Suppressor macrophage treated with lipopolysaccharide for 1 hour (primary cell): ENCODE measurements at places on chromosomes 12 and 14.

DNA sequence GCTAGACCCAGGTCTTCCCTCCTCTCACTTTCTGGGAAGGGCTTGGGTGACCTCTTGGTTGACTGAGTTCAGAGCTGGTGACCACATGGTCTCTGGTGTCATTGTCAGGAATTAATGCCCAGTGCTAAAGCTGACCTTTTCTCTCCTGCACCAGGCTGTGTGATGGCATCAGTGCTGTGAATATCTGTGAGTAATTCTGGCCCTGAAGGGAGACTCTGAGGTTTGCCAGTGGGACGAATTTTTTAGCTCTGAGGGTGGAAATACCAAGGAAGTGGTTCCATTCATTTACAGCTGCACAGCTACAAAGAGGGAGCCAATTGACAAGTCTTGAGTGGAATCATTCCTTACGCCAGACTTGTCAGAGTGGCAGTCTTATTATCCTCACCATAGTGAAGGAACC is 6.2 kb upstream of the KRT86 start:
- DNase-seq, result no peak

DNA sequence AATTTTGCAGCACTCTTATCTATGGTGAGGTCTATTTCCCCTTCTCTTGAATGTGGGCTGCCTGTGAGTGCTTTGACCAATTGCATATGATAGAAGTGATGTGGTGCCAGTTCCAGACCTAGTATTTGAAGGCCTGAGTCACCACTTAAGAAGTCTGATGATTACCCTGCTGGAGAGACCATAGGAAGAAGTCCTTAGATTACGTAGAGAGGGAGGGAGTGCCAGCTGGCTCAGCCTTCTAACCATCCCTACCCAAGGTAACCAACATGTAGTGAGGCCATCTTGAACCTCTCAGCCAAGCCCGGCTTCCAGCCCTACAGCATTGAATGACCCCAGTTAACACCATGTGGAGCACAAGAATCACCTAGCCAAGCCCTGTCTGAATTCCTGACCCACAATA is 166.9 kb downstream of the NELL2 start:
- DNase-seq, result no peak

DNA sequence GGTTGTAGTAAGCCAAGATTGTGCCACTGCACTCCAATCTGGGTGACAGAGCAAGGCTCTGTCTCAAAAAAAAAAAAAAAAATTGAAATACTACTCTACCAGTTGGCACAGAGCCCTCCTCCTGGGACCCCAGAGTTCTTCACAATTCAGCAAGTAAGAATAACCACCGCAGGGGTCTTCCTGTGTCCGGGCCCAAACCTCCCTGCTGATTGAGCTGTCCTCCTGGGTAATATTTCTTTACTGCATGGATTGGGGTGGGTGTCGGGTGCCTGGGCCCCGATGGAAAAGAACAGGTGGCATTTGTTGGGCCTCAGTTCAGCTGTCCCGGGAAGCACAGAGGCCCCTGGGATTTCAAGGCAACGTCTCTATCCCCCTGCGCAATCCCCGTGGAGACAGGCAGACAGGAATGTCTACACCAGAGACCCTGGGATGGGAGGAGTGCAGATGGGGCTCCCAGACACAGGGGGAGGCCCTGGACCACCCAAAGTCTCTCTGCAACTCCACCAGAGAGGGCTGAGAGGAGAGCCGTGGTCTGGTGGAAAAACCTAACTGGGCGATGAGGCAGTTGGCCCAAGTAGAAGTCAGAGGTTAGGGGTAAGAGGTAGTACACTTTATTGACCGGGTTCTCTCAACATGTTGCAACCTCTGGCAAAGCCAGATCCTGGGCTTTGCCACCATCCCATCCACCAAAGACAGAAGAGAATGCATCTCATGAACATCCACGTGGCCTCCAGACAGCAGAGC is 32.7 kb upstream of the VPS37B start:
- no peak for DNase-seq

- no peak for DNase-seq
These were observed 214.8 kb downstream of the TTC6 start for GRCh38 chr14:37810094-37810801.

DNA sequence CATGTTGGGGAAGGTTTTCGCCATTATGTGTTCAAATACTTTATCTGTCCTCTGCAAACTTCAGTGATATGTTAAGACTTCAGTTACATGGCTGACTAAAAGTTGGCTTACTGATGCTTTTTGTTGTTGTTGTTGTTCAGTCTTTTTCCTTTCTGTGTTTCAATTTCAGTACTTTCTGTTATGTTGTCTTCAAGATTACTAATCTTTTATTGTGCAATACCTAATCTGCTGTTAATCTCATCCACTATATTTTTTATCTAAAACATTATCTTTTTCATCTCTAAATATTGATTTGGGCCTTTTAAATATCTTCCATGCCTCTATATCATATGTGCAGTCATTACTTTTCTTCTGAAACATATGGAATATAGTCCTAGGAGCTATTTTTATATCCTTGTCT is 7.0 kb downstream of the CGRRF1 start:
- DNase-seq, result no peak

DNA sequence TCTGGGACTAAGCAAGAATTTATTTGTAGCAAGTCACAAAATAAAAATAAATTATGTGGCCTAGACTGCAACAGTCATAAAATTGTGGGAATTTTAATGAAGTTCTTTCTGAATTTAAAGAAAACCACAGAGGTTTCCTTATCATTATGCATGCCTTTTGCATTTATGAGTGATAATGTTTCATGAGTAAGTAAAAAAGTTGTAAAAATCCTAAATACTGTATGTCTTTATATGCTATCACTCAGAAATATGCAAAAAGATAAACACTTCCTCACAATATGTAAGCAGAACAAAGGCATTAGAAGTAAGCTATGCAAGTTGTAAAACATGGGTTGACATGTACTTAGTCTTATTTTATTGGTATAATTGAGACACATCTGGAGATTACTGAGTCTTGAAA is 239.4 kb upstream of the PDE3A start:
- DNase-seq, result no peak

DNA sequence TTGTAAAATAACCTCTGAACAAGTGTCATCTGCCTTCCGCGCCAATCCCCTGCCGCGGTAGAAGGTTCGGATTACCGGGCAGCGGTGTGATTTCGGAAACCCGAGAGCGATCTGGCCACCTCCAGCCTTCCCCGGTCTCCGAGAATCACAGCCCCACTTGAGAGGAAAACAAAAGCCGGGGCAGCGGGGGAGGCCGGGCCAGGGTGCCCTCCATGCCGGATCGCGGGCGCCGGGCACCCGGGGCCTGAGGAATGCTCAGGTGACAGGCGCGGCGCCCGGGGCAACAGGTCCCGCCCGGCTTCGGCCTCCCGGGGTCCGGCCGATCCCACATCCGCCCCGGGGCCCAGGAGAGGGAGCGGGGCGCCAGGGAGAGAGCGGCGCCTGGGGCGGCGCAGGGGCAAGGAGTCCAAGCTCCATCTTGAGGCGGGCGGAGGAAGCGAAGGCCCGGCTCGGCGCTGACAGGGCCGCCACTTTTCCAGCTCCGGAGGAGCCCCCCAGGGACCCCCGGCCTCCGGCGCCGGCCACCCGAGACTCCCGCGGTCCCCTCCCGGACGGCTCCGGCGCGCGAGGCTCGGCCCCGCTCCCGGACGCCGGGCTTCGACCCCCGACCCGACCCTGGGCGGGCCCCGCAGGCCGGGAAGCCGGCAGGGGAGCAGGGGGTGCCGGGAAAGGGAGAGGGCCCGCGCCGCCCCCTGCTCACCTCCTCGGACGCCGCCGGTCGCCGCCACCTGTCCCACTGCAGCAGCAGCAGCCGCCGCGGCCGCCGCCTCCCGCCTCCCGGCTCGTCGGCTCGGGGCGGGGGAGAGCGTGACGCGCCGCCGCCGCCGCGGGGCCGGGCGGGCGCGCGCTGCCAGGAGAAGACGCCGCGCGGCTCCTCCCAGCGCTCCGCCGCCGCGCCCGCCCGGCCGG is at the start of gene CLIP1:
CLIP1 (minus strand) TSS at position 849 of the 909 bp plus-strand sequence. CDS start 42,217 bp downstream, outside the sequence.
- peak; percentile 91 for DNase-seq

DNA sequence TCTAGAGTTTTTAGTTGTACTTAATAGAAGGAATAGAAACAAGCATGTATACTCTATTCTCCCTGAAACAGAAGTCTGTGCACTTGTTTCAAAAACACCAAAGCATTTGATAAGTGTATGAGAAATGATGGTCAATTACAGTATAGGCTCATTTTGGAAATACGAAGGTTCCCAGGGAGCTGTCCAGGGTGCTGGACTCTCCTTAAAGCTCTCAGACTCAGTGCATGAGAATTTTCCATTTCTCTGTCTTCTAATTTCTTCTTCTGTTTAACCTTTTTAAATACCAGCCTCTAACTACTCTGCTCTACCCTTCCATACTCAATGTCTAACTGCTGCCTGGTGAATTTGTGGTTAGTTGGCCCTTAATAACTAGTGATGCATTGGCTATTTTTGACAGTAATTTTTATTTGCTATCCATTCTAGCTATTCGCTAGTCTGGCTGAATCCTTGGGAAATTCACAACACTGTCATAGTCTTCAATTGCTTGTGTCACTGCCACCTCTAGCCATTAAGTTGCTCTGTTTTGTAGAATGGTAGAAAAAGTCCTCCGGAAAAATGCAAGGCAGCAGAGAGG is 229.2 kb downstream of the NRXN3 start:
- peak; percentile 47 for DNase-seq

- peak; percentile 96 for DNase-seq
These were observed at the start of gene FUT8 for GRCh38 chr14:65412032-65412846. TSS of gene FUT8 (plus strand) at chr14:65412730. CDS start at chr14:65561564, 148,834 bp downstream.

- DNase-seq, result no peak
These were observed 196.7 kb downstream of the ALX1 start for GRCh38 chr12:85476756-85477155.

GRCh38 chr14:69703047-69704039 is 63.6 kb upstream of the SRSF5 start:
- peak; percentile 85 for DNase-seq

DNA sequence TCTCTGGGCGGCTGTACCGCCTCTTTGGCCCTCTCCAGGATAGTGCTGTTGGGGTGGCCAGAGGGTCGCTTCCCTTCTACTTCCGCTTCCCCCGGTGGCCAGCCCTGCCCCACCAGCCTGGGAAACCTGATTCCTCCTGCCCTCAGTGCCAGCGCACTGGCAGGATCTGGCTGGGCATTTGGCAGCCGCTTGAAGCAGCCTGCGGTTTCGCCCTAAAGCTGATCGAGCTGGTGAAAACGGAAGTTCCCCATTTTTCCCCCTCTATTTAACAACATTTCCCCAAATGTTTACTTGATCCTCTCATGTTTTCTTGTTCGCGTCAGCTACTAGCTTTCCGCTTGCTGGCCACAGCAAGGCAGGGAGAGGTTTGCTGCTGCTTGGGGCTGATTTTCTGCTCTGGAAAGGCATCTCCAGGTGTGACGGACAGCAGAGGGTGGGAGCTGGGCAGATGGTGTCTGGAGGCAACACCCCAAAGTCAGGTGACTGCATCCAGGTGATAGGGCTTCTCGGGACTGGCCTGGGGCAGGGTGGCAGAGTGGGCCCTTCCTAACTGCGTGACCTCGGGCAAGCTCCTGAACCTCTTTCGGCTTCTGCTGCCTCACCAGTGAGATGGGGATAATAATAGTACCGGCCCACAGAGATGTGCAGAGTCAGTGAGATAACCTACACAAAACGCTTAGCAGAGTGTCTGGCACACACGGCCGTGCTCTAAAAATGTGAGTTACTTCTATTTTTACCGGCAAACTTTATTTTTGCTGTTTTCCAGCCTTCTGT is 53.1 kb downstream of the TSPAN9 start:
- peak; percentile 76 for DNase-seq

GRCh38 chr12:108126990-108127501 is 2.0 kb upstream of the WSCD2 start:
- DNase-seq, result peak; percentile 68

DNA sequence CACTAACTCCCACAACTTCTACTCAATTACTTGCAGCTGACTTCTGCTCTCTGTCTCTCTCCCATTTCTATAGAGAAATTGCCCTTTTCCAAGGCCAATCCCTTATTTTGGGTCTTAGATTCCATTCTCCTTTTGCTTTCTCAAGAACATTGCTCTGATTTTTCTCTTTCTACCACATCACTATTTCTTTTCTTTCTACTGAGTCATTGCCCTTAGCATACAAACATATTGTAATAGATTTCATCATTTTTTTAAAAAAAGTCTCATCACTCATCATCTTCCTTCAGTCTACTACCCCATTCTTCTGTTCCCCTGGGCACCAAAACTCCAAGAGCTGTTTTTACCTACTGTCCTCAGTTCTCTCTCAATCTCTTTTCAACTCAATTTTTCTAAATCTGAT is 4.4 kb upstream of the KCNA1 start:
- no peak for DNase-seq

DNA sequence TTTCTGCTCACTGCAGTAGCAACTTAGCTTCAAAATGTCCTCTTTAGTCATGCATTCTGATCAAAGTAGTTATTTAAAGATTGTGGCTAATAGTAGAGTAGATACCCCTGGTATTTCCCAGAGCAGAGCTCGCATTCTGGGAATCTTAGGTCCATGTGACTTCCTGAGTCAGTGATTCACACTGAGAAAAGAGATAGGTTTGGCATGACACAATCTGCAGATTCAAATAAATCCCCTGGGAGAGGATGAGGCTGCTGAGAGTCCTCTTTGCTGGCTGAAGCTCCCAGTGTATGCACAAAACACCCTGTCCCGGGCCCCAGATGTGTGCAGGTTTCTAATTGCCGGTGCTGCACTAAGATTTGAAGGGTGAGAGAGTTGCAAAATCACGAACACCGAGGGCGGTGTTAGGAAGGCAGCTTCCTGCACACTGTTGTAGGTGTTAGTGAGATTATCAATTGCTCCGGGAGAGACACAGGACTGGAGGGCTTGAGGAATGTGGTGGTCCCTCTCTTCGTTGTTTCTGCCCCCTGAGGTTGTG is 233.2 kb downstream of the NRXN3 start:
- peak; percentile 9 for DNase-seq

DNA sequence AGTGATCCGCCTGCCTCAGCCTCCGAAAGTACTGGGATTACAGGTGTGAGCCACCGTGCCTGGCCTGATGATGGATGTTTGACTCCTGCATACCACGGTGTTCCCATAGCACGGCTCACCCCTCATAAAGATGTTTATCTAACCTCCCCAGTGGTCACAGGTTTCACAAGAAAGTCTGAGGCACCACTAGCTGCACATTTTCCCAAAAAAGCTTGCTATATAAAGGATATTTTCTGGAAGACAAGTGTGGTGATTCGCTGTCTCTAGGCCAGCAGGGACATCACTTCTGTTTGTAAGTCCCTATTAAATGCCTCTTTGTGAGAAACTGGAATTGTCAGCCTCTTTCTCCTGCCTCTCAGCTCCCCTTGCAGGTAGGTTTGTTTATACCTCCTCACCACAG is 18.3 kb downstream of the PLEK2 start:
- no peak for DNase-seq
